Activated CD4-positive, alpha-beta T cell treated with anti-CD3 and anti-CD28 coated beads for 1 hour (primary cell): ENCODE measurements at places on chromosomes 16 and 17.

- no peak for DNase-seq
These were observed 1.1 kb upstream of the MEAK7 start for GRCh38 chr16:84505249-84506187.

- DNase-seq = no peak
These were observed 51.1 kb upstream of the MYH2 start for GRCh38 chr17:10600571-10600970.

GRCh38 chr17:1592751-1593629 is 30.4 kb upstream of the PITPNA start:
- DNase-seq = no peak

- no peak for DNase-seq
These were observed 6.0 kb downstream of the TMEM106A start for GRCh38 chr17:43217614-43218087.

DNA sequence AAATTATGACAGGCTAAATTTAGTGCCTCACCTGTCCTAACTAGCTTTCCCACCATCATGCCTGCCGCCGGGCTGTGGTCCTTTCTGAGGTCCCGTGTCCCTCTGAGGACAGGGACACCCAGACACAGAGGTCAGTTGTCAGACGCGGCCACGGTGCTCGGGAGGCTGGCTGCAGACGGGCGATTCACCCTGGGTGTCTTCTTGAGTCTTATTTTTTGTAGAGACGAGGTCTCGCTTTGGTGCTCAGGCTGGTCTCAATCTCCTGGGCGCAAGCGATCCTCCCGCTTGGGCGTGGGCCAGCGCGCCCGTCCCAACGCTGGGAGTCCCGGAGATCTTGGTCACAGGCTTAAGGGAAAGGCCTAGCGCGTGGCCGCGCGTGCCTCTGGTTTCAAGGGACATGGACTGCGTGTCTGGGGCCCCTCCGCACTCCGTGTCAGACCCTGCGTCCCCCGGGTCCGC is 797 bp upstream of the RAB11FIP3 start:
- DNase-seq = no peak

DNA sequence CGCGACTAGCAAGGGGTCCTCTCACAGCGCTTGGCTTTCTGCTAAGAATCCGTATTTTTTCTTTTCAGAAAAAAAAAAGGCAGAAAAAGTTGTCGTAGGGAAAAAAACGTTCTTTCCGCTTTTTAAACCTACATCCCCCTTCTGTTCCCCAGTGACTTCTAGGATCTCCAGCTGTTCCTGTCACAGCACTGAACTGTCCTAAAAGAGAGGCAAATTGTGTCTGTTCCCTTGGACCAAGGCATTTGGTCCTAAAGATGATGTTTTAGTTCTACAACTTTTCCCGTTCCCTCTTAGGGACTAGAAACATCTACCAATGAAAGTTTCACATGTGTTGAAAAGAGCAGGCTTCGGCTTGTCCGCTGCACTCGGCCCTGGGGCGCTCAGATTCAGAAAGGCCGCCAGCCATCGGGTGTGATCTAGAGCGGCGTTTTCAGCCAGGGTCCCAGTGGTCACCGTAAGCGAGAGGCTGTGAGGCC is 100.7 kb upstream of the CHMP6 start:
- DNase-seq = no peak

DNA sequence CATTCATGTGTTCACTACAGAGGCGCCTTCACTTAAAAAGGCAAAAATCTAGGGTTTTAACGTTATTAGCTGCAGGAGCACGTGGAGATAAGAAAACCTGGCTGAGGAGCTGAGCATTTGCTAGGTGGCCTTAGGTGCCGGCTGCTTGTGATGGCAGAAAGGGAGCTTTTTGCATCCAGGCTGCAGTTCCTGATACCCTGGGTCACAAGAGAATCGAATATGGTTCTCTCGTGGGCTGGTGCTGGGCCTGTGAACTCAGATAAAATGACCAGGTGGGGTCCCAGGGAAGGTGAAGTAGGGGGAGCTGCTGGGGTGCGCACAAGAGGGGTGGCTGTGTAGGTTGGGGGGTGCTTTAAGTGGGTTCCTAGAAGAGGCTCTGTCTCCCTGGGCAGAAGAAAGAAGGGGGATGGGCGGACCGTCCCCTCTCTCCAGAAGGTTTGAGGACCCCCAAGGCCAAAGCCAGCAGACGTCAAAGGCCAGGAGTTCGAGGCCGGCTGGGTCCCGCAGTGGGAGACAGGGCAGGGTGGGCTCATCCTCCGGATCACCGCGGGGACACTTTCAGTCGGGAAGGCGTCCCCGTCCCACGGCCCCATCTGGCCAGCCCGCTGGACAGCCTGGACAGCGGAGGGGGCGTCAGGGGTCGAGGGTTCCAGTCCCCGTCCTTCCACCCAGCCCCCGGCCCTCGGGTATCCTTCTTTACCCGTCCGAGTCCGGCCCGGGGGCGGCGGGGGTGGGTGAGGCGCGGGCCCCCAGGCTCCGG is 740 bp upstream of the CMIP start:
- DNase-seq = no peak

- DNase-seq = no peak
These were observed 40.6 kb downstream of the GDE1 start for GRCh38 chr16:19481296-19481695.
